ENCODE measurements at places on chromosomes 1 and 21.

DNA sequence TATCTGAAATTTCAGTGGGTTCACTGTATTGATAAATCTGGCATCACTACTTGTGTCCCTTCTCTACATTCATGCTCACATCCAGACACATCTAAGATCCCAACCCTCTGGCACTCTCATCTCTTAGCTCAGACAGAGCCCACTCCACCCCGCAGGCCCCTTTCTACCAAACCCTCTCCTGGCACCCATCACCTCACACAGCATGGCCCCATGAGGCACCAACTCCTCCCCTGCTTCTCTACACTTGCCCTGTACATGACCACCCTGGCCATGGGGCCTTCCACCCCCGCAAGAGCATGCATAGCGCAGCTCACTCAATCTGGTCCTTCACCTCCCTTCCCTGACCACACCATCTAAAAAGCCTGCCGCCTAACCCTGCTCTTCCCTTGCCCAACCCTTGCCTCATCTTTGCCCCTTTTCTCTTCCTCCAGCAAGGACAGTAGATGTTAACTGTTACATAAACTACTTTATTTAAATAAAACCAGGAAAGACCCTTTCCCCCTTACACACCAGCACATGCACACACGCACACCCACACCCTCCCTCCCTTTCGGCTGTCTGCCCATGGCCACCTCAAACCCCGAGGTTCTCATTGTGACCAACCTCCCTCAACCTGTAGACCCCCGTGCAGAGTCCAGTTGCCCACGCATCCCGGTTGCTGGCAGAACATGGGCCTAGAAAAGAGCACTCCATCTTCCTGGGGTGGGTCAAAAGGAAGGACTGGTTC lies 15.6 kb downstream of the SH3BP5L start:
- DNase-seq: no peak

DNA sequence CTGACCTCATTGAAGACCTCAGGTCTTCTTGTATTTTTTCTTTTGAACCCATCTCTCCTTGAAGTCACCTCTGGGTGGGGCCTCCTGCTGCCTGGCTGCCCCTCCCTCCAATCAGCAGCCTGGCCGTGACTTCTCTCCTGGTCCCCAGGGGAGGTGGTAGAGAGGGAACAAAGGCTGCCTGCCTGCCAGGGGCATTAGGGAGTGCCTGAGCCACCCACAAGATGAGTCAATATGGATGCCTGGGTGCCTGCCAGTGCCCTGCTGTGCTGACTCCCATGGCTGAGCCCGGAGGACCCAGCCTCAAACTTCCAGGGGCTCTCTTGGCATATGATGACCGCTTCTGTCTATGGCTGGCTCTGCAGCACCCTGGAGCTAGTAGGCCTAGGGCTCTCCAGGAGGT lies 5.3 kb upstream of the CDCP2 start:
- DNase-seq: no peak

DNA sequence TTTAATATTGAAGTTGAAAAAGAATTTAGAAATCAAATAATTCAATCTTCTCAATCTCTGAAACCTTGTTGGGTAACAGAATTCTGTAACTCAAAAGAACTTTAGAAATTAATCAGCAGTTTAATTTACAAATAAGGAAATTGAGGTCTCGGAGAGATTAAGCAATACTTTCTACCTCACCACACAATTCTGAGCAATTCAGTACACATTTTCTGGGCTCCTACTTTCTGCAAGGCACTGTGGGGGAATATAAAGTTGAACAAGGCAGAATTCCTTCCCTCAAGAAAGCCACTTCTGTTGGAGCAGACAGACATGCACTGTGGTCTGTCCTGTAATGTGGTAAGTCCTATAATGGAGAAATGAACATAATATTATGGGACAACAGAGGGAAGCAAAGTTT lies 47.7 kb downstream of the MEF2D start:
- DNase-seq: no peak

- no peak for DNase-seq
Observed at GRCh38 chr1:175889848-175890247, 146.5 kb upstream of the TNR start.

GRCh38 chr1:112304612-112305011 lies 91.4 kb upstream of the CTTNBP2NL start:
- DNase-seq: no peak

- no peak for DNase-seq
Observed at GRCh38 chr1:9985001-9985400, 12.0 kb upstream of the RBP7 start.

DNA sequence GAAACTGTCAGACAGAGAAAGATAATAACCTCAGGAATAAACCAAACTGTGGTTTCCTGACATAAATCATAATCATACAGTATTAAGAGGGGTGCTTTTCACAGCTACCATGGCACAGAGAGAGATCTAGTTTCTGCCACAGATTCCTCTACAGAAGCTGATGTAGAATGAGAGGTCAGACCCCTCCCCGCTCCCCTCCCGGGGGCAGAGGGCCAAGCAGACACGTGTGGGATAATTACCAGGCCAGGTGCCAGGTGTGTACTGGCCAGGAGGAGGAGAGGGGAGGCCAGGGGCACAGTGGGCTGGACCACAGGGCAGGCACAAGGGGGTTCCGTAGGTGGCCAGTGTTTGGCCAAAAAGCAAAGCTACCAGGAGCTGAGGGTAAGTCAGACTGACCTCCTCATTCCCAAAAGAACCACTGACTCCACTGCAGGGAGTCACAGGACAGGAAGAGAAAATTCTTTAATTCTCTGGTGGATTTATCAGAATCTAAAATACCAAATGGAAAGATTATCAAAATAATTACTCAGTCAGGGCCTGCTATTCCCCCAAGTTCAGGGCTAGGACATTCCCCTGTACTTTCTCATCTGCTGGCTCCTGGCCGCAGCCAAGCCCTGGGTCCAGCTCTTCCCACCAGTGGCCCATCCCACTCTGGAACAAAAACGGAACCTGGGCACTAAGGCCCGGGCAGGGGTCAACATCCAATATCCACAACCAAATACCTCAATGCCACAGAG lies 30.0 kb downstream of the C2CD2 start:
- peak; percentile 14 for DNase-seq

DNA sequence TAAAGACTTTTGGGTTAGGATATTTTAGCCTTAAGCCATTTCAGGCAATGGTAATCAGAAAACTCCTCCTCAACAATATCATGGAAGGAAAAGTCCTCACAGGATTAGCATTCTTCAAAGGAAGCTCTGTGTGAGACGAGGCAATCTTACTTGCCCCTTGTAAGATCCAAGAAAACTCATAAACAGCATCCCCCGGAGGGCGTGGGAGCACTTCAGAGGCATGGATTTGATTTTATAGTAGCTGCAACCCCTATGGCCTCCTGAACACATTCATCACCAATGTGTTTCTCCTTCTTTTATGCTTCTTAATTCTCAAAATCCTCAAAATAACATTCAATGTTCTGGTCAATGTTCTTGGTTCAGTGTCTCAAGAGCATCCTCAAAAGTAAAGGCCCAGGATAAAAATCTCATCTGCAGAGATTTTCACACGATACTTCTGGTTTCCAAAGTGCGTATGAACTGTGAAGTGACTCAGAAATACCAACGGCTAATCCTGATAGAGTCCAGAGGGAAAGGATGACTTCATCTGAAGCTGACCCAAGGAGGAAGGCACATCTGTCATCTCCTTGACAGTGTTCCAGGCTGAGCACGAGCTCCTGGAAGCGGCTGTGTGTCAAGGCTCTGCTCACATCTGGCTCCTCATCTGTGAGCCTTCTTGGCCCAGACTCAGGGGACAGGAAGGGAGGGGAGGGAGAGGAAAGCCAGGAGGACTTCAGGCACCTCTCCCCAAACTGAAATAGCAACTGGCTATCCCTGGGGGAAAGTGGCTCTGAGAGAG lies 49.3 kb upstream of the PSEN2 start:
- no peak for DNase-seq

DNA sequence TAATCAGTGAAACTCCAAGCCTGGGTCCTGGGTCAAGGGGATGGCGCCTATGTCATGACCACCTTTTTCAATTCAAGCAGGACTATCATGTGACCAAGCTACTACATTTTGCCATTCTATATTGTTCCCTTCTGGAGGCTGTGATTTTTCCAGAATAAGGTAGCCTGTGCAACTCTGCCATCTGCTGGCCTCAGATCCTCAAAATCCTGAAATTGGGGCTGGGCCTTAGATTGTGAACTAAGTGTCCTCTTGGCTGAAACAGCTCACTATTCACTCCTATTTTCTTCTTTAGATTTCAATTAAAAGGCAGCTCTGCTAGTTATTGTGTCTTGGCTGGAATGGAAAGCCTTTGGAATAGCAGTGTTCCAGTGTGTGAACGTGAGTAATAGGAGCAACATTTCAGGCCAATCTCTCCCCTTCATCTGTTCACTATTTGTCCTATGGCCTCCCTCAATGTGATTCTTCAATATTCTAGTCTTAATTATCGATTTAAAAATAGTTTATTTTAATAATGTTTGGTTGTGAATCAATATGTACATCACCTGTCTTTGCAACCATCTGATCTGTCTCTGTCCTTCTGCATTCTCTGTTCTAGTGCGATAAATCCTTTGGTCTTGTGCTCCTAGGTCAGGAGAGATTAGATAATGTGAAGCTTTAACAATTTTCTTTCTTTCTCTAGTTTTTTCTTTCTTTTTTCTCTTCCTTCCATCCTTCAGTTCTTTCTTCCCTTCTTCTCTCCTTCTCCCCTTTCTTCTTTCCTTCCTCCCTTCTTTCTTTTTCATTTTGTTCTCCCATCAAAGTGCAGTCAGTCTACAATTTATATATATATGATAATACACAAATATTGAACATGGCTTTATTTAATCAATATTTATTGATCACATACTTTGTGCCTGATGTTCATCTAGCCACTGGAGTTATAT lies 69.8 kb downstream of the CR1 start:
- peak; percentile 22 for DNase-seq
